ENCODE measurements at places on chromosomes 1 and 21.

DNA sequence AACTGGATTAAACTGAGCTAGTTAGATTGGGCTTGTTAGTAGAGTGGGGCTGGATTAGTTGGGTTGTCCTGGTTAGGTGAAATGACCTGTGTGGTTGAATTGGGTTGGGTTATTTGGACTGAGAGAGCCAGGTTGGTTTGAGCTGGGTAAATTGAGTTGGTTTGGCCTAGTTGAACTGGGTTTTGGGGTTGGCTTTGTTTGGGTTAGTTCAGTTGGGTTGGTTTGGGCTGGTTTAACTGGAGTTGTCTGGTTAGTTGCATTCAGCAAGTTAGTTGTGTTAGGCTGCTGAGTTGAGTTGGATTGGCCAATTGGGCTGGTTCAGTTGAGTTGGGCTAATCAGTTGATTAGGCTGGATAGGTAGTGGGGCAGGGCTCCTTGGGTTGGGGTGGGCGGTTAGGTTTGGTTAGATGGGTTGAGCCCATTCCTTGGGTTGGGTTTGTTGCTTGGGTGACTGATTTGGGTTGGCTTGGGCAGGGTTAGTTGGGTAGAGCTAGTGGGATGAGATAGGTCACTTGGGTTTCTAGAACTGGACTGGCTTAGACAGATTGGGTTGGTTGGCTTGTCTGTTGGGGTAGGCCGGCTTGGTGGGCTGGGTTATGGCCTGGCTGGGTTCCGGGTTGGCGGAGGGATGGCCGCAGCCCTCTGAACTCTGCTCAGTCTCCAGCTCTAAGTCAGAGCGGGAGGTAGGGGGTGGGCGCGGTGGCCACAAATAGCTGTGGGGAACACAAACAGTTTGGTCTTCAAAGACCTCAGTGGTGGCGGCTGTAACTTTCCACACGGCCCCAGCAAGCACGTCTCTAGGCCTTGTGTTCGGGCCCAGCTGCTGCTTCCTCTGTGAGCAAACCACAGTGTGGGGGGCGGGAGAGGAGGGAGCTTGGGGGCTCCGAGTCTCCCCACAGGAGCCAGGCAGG is 67.2 kb upstream of the RUNX3 start:
- DNase-seq = peak; percentile 31

GRCh38 chr1:27569088-27569460 is 34.9 kb downstream of the AHDC1 start:
- no peak for DNase-seq

- no peak for DNase-seq
These were observed 515.3 kb upstream of the B3GALT2 start for GRCh38 chr1:193701759-193702158.

DNA sequence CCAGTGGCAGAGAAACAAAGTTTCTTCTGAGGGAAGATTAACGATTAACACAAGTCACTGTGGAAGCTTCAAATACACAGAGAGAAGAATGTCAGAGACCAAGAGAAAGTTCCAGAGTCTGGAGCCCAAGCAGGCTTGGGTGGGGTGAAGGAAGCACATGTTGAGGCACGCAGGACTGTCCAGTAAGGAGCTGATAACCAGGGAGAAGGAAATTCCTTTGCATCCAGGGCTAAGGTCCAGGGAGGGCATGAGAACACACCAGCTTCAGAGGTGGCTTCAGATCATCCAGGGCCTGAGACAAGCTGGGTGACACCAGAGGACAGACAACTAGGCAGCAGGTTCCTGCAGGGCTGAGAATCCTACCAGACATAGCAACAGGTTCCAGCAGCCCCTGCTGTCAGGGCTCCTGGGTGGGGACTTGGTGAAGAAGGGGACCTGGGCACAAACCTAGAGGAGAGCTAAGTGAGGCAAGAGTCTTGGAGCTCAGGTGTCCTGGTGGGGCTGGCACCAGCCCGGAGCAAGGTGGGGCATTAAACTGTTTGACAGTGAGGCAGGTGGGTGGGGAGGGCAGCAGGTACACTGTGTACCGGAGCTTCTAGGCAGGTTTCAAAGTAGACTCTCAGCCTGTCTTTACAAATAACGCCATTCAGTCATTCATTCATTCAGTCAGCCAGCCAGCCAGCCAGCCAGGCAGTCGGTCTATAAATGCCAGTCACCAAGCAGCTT is 2.6 kb upstream of the SPRR1A start:
- DNase-seq = no peak

GRCh38 chr1:40339420-40340323 is 22.6 kb upstream of the COL9A2 start:
- DNase-seq = no peak

DNA sequence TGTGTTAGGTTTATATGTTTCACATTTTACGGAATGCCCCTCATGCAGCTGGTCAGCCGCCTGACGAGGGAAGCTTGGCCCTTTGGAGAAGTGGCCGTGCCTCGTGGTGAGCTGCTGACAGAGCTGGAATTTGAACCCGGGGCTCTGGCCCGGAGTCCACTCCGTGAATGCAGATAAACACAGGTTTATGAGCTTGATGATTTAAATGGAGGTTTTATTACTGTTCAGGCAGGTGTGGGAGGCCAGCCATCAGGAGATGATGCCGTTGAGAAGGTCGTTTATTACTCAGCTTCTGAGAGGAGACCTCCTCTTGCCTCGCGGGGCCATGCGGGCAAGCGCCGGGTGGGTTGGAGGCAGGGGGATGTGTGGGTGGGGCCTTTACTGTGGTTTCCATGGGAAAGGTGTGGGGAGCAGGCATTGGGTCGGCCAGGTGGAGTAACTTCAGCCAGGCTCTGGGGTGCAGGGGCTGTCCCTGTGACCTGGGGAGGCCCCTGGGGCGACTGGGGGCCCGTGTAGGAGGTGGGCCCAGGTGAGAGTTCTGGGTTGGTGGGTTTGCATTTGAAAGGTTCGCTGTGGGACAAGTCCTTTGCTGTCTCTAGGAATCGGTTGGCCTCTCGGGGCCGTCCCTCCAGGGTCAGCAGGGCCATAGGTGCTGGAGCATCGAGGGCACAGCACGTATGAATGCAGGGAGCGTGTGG is 22.0 kb downstream of the PRKCZ start:
- DNase-seq = no peak

DNA sequence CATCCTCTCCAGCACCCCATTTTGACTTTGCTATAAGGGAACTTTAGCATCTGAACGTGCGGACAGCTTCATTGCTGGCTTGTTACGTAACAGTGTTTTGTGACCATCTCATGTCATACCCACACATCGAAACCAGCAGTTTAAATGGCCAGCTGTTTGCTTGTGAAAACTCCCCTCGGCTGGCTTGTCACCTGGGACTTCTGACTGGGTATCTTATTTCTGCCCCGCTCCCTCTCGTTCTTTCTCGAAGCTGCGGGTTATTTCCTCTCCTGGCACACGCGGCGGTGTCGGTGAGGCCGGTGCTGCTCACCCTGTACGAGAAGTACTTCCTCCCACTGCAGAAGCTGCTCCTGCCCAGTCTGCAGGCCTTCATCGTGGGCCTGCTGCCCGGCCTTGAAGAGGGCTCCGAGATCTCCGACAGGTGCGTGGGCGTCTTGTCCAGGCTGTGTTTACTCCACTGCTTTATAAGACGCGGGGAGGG is 43.5 kb downstream of the DOP1B start:
- DNase-seq = no peak

DNA sequence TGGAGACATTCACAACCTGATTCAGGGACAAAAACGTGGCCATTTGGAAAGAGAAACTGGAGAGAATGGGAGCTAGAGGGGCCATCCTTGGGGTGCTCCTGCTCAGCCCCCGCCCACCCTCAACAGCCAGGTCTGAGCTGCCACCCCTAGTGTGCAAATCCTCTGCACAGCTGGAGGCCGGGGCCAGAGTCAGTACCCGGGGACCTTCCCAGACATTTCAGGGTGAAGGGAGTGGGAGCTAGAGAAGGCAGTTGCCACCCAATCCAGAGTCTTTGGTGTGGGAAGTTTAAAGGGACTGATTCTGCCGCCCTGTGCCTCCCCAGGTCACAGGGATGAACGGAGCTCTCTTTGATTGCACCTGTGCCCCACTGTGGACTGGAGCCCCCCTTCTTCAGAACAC is 397.4 kb downstream of the MATN1 start:
- no peak for DNase-seq

GRCh38 chr1:201317551-201317950 is 34.2 kb downstream of the PKP1 start:
- no peak for DNase-seq

GRCh38 chr1:7579016-7579415 is 192.1 kb upstream of the VAMP3 start:
- no peak for DNase-seq

- DNase-seq = no peak
These were observed 101.4 kb downstream of the PIK3R3 start for GRCh38 chr1:46030876-46031660.

DNA sequence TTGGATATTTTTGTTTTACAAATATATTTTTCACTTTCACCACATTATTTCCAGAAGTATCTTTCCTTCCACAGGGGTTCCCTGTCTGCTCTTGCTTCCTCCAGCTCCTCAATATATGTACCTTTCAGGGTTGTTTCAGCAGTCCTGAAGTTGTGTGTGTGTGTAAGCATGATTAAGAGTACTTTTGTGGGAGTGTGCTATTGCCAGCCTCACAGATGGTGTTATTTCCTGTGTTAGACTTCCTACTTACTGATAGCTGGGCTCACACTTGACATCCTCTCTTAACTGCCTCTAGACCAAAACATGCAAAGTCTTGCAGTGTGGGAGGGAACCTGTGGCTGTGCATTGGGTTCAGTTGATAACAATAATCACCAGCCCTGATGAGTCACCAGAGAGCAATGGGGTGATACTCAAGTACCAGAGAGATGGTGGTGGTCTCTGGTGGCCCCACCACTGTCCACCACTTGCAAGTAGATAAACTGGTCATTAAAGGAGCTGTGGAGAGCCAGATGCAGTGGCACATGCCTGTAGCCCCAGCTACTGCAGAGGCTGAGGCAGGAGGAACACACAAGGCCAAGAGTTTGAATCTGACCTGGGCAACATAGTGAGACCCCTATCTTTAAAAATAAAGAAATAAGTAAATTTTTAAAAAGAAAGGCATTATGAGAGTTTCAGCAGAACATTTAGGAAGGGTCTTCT is 126.7 kb downstream of the NR5A2 start:
- no peak for DNase-seq

All from stimulated activated CD8-positive, alpha-beta memory T cell treated with anti-CD3 and anti-CD28 coated beads, Interleukin-4, amount 100 ng/mL, for 1 hour (primary cell).